ENCODE measurements at places on chromosomes 1 and 21. TPM values are rescaled to one million over a fixed set of nuclear protein-coding genes. Genes with fewer than 3 reads are reported as not detected.

DNA sequence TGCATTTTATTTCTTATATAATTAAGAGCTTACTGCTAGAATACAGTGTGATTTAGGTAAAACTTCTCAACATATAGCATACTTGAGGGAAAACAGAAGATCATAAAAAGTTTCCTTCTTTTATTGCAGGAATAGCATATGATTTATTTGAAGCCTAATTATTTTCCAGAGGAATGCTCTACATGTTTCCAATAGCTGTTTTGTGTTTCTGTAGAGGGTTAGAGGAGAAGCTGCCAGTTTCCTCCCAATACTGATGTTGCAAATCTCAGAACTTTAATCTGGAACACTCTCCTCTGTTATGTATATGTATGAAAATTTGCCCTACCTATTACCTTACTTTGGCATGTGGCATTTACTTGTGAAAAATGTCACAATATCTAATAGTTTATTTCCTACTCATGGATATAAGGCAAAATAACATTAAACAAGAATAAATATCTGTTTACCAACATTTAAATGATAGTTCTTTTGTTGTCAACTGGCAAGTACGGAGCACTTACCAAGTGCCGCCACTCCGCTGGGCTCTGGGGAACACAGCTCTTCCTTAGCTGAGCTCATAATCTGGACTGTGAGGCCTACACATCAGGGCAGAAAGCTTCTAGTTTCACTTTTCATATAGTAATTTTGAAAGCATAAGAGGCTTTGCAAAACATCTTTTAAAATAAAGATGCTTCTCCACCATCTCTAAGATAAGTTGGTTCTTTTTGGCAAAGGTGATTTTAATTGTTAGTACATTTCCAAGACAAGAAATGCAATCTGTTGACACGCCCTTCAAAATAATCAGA, 239.8 kb upstream of the C1orf105 start:
- no peak for DNase-seq

DNA sequence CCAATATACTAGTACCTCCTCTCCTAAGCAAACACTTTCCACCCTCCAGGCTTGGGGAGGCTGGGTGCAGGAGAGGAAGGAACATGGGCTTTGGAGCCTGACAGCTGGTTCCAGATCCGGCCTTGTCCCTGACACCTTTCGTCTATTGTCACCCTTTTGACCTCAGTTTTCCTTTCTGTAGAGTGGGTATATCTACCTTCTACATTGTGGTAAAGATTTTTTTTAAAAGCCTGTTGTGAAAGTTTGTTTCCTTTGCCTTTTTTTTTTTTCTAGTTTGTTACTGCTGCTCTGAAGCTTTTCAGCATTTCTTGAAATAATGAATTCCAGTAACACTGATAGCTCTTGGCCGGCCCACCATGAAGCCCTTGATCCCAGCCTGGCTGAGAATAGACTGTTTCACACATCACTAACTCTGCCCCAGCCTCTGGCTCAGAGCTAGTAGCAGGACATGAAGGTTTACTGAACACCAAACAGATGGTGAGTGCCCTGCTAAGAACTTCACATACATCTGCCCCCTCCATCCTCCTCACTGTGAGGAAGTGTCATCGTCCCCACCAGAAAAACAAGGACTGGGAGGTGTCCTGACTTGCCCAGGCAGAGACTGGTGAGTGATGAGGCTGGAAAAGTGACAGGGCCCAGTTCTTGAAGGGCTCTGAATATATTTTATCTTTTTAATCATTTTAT, 33.0 kb upstream of the ID3 start:
- DNase-seq: no peak

GRCh38 chr1:76203127-76203526, 128.6 kb downstream of the ST6GALNAC3 start:
- no peak for DNase-seq

GRCh38 chr1:76352741-76353435, 278.3 kb downstream of the ST6GALNAC3 start:
- DNase-seq: no peak

DNA sequence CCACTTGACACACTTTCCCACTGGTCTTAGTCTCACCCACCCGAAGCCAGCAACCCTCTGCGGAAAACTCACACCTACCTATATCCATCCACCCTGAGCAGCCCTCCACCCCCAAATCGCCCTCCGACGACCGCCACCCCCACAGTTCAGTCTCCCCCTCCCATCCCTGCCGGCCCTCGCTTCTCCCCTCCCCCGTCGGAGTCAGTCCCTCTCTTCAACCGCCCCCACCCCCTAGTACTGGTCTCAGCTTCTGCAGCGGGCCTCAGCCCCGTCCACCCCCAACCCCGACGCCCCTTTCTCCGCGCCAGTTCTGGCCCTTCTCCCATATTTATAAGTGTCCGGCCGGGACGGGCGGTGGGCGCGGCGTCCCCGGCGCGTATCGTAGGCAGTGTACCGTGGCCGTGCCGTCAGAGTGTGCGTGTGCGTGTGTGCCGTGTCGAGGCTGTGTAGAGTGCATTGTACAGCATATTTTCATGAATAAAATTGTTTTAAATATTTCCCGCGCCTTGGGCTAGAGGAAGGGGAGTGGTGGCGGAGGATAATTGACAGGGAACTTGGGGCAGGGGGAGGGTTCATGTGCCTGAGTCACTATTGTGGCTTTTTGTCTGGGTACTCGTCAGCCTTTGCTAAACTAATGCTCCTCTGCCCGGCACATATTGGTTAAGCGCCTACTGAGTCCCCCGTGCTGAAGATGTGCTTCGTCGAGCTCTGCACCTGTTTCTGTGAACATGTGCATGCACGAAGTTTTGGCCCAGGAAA, 22.0 kb downstream of the FOXO6 start:
- peak; percentile 74 for DNase-seq

- DNase-seq: no peak
These were observed 6.6 kb downstream of the BATF3 start for GRCh38 chr1:212692774-212693644.

- DNase-seq: no peak
These were observed 13.3 kb upstream of the CASQ2 start for GRCh38 chr1:115781851-115782250.

DNA sequence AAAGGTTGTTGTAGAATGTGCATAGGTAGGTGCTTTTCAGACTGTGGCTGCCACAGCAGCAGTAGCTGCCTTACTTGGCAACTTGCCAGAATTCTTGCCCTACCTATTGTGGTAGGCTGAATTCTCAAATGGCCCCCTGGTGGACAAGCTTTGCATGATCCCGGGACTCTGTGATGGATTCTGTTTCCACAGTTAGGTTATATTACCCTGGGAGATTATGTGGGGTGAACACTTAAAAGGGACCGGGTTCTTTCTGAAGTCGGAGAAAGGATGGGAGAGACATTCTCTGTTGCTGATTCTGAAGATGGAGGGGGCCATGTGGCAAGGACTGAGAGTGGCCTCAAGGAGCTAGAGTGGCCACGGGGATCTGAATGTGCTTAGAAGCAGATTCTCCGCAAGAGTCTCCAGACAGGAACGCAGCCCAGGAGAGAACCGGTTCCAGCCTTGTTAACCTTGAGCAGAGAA, 32.1 kb upstream of the KCNE1 start:
- DNase-seq: peak; percentile 57

The SPRR3 gene
- total RNA-seq: not detected

The CD5L gene
- not detected for total RNA-seq

Measured in cardiac muscle cell (in vitro differentiated cells and primary cell).